ENCODE measurements at places on chromosomes 6 and 20.

DNA sequence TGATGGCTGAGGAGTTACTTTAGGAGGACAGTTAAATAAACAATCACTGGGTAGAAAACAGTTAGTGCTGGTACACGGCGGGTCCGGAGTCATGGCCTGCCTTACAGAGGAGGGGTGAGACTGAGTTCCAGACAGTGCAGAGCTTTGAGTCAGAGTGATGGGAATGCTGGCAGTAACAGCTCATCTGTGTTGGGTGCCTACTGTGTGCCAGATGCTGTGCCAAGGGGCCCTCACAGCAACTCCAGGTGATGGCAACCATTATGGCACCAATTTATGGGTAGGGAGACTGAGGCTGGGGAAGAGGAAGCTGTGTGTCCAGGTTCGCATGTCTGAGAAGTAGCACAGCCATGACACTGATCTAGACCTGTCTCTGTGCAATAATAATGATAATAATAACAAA is 132.6 kb downstream of the CEBPB start:
- no peak for DNase-seq

- DNase-seq, result no peak
Observed at GRCh38 chr6:2432292-2432691, 186.9 kb upstream of the GMDS start.

DNA sequence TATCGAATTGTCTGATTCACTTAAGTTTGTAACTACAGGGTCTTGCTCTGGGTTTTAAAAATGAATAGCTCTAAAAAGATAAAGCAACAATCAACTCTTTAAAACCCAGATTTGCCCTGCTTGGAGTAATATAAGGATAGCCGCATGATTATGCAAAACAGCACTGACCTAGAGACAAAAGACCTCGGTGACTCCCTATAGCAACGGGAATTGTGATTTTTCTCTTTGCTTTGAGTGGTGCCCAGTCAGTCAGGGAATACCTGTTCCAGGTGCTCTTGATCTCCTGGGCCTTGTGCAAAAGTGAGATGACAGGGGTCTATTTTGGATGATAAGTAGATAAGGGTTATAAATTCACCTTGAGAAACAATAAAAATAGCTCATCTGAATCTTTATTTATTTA is 336.3 kb upstream of the NOX3 start:
- no peak for DNase-seq

DNA sequence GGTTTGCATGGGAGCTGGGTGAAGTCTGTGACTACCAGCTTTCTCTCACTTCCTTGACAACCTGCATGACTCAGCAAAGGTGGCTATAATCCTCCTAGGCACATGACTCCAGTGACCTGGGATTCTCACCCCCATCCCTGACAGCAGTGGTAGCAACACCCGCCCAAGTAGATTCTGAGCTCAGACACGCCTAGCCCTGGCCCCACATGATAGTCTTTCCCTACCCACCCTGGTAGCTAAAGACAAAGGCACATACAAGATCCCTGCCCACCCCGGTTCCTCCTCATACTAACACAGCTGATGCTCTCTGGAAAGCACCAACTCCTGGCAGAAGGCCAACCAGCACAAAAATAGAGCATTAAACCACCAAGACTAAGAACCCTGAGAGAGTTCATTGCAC is 25.9 kb upstream of the CRISP1 start:
- no peak for DNase-seq

DNA sequence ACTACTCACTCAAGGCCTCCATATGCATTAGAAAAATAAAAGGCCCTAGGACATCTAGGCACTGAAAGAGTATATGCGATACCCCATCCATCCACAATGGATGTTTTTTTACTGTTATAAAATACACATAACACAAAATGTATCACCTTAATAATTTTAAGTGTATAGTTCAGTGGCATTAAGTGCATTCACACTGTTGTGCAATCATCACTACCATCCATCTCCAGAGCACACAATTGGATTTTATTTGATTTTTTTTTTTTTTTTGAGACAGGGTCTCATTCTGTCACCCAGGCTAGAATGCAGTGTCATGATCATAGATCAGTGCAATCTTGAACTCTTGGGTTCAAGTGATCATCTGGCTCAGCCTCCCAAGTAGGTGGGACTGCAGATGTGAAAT is 2.8 kb downstream of the MDC1 start:
- no peak for DNase-seq

- DNase-seq, result no peak
Observed at GRCh38 chr6:218153-219018, 73.9 kb upstream of the DUSP22 start.

DNA sequence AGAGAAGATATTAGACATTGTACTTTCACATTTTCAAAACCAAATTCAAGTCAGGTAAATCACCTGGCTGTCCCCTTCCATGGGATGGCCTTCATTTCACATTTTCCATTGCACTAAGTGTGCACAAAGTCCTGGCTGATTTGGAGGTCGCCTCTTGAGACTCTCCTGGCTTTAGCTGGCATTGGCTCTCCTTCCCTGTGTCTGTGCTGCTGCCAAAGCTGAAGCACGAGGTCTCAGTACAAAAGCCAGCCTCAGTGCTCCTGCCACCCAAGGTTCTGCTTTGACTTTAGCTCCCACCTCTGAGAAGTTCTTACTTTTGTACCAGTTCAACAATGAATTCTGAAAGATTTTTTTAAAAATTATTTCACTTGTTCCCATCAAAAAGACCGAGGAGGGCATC is 289.2 kb upstream of the CNR1 start:
- no peak for DNase-seq

DNA sequence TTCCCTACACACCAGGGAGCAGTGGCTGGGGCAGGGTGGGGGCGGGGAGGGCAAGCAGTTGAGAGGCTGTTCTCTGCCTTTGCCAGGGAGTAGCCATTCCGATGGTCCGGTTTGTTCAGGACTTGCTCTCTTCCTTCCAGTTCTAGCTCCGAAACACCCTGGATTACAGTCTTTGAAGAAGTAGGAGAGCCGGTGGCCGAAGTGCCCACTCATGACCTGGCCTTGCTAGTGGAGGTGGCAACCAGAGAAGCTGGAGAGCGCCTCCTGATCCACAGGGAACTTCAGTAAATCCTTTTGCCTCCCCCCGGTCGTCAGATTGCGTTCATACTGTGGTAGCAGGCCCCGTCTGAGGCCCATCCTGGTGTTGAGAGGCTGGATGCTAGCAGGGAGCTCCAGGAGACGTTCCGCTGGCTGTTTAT is 92.8 kb downstream of the ARID1B start:
- no peak for DNase-seq

- DNase-seq, result no peak
Observed at GRCh38 chr6:157314705-157315321, 8.5 kb downstream of the TMEM242 start.

GRCh38 chr6:85792254-85792653 is 149.6 kb upstream of the SYNCRIP start:
- DNase-seq, result no peak

Data from stimulated activated CD4-positive, alpha-beta T cell treated with anti-CD3 and anti-CD28 coated beads, TNF-alpha, amount 100 ng/mL, for 48 hours (primary cell).